ENCODE measurements at places on chromosomes 2 and 18. TPM values are rescaled to one million over a fixed set of nuclear protein-coding genes. Genes with fewer than 3 reads are reported as not detected.

GRCh38 chr2:149098701-149099100 lies 60.2 kb downstream of the LYPD6B start:
- DNase-seq = no peak

GRCh38 chr2:30273574-30273929 lies 42.2 kb downstream of the LBH start:
- DNase-seq = no peak

DNA sequence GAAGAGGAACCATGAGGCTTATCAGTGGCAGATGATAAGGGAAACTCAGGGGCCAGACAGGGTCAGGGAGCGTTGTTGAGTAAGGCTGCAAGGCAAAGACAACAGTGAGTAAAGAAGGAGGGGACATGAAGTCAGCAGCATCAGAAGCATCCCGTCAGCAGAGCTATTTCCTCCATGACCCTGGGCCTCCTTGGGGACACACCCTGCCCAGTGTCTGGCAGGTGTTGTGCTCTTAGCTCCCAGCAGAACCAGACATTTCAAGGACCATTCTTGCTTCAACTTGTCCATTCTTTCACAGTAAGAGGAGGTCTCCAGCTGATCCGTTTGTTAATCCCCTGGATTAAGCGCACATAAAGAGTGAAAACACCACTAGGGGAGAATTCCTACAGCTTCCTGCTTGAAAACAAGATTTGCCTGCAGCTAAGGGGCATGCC lies 88.7 kb upstream of the MEIS1 start:
- no peak for DNase-seq

- DNase-seq = peak; percentile 53
These were observed 23.0 kb downstream of the BIN1 start for GRCh38 chr2:127083819-127084503.

FKBP7 gene
- 26.2 TPM for total RNA-seq

DNA sequence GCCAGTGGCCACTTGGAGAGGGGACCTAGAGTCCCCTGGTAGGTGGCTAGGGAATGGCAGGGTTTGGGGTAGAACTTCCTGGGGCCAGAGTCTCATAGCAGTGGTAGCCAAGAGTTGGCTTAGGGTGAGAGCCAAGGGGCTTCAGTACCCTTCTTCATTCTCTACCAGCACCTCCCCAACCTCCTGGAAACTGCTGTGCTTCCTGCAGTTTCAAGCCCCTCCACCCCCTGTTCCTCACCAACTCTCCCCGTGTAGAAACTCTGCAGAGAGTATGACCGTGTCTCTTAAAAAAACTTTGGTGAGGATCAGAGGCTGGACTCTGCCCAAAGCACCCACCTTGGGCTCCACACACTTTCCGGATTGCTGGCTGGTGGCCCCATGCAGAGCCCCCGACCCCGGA lies 159.6 kb downstream of the MSH2 start:
- DNase-seq = no peak

DNA sequence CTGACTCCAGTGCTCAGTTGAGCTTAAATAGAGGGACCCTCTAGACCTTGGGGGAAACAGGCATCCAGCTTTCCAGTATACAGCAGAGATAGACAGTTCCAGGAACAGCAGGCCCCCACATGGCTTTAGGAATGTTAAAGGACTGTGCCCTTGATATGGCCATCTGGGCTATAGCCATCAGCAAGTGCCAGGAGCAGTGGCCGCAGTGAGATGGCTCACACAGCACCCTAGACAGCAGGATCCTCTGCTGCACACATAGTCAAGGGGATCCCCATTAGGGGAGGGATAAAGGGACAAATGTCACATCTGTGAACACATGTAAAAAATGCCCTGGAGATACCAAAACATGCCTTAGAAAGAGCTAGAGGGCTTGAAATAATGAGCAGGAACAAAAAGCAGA lies 213.4 kb downstream of the PTH2R start:
- DNase-seq = no peak

DNA sequence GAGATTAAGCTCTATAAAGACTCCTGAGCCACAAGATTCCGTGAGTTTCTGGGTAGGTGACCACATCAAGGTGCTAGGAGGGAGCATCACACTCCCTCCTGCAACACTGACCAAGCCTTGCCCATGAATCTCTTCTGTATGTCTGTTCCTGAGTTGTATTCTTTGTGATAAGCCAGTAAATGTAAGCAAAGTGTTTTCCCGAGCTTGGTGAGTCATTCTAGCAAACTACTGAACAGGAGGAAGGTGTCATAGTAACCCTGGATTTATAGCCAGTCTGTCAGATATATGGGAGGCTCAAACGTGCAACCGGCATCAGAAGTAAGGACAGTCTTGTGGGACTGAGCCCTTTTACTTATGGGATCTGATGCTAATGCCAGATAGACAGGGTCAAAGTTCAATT lies 346.1 kb upstream of the KYNU start:
- no peak for DNase-seq

GRCh38 chr2:136143603-136144451 lies 25.9 kb upstream of the CXCR4 start:
- DNase-seq = no peak

GRCh38 chr18:50656841-50657470 lies 97.1 kb downstream of the MAPK4 start:
- DNase-seq = no peak

GRCh38 chr2:39938035-39938835 lies 159.2 kb upstream of the THUMPD2 start:
- no peak for DNase-seq

- DNase-seq = no peak
These were observed 55.4 kb downstream of the ADI1 start for GRCh38 chr2:3463944-3464343.
